ENCODE measurements at places on chromosomes 11 and 22.

- H3K4me3 ChIP-seq: no peak overlapping the region
- no peaks in the 10 kb centered on the region for H3K4me1 ChIP-seq
- peak; percentile 67 for DNase-seq
- no peak overlapping the region for H3K27ac ChIP-seq
These were observed 98.6 kb downstream of the CEP164 start for GRCh38 chr11:117426297-117426685.

DNA sequence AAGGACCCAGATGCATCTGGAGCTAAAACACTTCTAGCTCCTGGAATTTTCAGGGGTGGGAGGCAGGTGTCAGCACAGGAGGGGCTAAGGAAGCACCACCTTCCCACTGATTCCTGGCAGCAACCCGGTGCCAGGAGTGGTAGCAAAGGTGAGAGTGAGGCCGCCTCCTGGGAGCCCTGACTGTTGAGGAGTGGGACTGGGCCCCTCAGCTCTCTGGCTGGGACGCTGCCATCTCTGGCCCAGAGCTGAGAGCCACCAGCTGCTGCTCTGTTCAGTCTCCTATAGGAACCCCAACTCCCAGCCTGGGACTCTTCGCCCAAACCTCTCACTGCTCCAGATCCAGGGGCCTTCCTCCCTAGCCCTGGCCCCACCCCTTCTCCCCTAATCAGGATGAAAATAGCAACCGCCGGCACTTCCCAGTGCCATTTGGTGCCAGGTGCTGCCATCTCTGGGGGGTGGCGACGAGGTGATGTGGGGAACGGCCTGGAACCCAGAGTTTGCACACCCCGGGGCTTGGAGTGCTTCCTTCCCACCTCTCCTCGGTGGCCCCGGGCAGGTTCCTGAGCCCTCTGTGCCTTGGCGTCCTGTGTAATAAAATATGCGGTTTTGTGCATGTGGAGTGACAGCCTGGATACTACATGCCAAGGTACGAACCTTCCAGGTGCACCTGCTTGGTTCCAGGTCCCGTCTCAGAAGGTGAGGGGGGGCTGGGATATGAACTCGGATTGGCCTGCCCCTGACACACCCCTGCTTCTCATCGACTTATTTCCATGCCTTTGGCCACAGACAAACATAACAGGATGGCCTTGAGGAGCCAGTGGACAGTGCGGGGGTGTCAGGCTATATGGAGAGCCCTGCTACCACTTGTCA, 35.7 kb upstream of the CELSR1 start:
- no peak overlapping the region for H3K27ac ChIP-seq
- DNase-seq: no peak
- no peak overlapping the region for H3K4me3 ChIP-seq
- peaks cover 14% of the 10 kb centered on the region for H3K4me1 ChIP-seq
- no peaks in the 10 kb centered on the region for H3K36me3 ChIP-seq

GRCh38 chr22:47055921-47056320, 293.5 kb downstream of the TBC1D22A start:
- H3K4me1 ChIP-seq: peaks cover 3% of the 10 kb centered on the region
- H3K36me3 ChIP-seq: peaks cover 6% of the 10 kb centered on the region
- no peaks in the 10 kb centered on the region for H3K27me3 ChIP-seq

- no peak overlapping the region for H3K27ac ChIP-seq
- DNase-seq: no peak
- peaks cover 5% of the 10 kb centered on the region for H3K4me1 ChIP-seq
- H3K27me3 ChIP-seq: no peaks in the 10 kb centered on the region
- H3K36me3 ChIP-seq: no peaks in the 10 kb centered on the region
- no peak overlapping the region for H3K4me3 ChIP-seq
These were observed 16.3 kb upstream of the TMEM41B start for GRCh38 chr11:9330387-9331384.

GRCh38 chr11:117710211-117710610, 86.8 kb downstream of the DSCAML1 start:
- H3K27ac ChIP-seq: no peak overlapping the region
- no peaks in the 10 kb centered on the region for H3K27me3 ChIP-seq
- no peaks in the 10 kb centered on the region for H3K36me3 ChIP-seq

DNA sequence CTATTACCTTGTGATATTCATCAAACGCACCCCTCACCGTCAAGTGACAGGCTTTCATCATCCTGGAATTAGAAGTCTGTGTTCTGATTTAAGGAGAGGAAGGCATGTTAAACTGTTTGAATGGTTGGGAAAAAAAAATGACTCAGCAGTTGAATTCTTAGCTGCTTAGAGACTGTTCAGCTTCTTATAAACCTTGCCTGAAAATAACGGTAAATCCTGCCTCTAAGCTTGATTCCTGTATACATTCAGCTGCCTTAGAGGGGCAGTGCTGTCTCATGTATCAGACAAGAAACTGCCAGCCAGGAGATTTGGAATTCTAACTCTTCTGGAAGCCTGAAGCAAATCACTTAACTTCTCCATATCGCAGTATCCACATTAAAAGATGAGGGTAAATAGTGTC, 437.4 kb downstream of the JRKL start:
- H3K4me1 ChIP-seq: no peaks in the 10 kb centered on the region
- no peak overlapping the region for H3K4me3 ChIP-seq
- H3K36me3 ChIP-seq: no peaks in the 10 kb centered on the region
- no peak overlapping the region for H3K27ac ChIP-seq

- H3K27ac ChIP-seq: no peak overlapping the region
- no peak overlapping the region for H3K4me3 ChIP-seq
- no peak for DNase-seq
- H3K36me3 ChIP-seq: no peaks in the 10 kb centered on the region
These were observed 20.6 kb downstream of the PDE2A start for GRCh38 chr11:72653649-72654048.

- peak; percentile 86 for DNase-seq
- H3K4me1 ChIP-seq: peaks cover 13% of the 10 kb centered on the region
- H3K36me3 ChIP-seq: no peaks in the 10 kb centered on the region
- H3K4me3 ChIP-seq: peak within 1 kb of the TSS; percentile 83
- H3K27ac ChIP-seq: peak within 1 kb of the TSS; percentile 84
These were observed at the start of gene PAK1 for GRCh38 chr11:77473801-77474683. Gene PAK1, minus strand, starts transcription at chr11:77474094. Its CDS starts 81,574 bp downstream, at chr11:77392520.

GRCh38 chr22:44382116-44383038, 69.6 kb upstream of the SHISAL1 start:
- H3K36me3 ChIP-seq: peaks cover 3% of the 10 kb centered on the region
- no peak overlapping the region for H3K4me3 ChIP-seq
- H3K27ac ChIP-seq: no peak overlapping the region
- no peak for DNase-seq
- no peaks in the 10 kb centered on the region for H3K4me1 ChIP-seq
- peaks cover 4% of the 10 kb centered on the region for H3K27me3 ChIP-seq

GRCh38 chr11:66728693-66729385, at the start of gene SPTBN2:
Gene SPTBN2, minus strand, starts transcription at chr11:66729216. Its CDS starts 7,976 bp downstream, at chr11:66721240.
- peaks cover 3% of the 10 kb centered on the region for H3K36me3 ChIP-seq
- peak within 1 kb of the TSS; percentile 2 for H3K27ac ChIP-seq
- H3K27me3 ChIP-seq: peaks cover 64% of the 10 kb centered on the region
- H3K4me1 ChIP-seq: peaks cover 13% of the 10 kb centered on the region
- no peak for DNase-seq

GRCh38 chr11:63543711-63544110, 7.1 kb downstream of the PLAAT4 start:
- H3K36me3 ChIP-seq: peaks cover 13% of the 10 kb centered on the region
- H3K27me3 ChIP-seq: no peaks in the 10 kb centered on the region
- no peak for DNase-seq
- H3K4me1 ChIP-seq: peaks cover 34% of the 10 kb centered on the region
- H3K4me3 ChIP-seq: no peak overlapping the region
- H3K27ac ChIP-seq: no peak overlapping the region

DNA sequence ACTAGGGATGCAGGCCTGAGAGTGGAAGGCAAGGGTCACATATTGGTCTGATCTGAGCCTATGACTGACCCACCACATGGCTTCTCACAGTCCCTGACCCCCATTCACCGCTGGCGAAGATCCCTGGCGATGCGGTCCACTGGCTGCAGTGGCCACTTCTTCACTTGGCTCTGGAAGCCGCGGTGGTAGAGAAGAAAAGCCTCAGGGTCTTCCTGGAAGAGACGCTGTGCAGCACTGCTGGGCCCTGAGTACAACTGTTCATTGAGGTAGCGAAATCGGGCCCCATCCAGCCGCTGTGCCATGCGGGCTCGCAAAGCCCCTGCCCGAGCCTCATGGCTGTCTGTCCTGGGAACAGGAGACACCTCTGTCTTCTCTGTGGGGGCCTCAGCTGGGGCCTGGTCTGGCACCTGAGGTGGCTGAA, 2.4 kb downstream of the RRP8 start:
- no peak for DNase-seq
- no peak overlapping the region for H3K4me3 ChIP-seq
- H3K27me3 ChIP-seq: no peaks in the 10 kb centered on the region
- H3K36me3 ChIP-seq: peaks cover 27% of the 10 kb centered on the region
- H3K4me1 ChIP-seq: peaks cover 32% of the 10 kb centered on the region

DNA sequence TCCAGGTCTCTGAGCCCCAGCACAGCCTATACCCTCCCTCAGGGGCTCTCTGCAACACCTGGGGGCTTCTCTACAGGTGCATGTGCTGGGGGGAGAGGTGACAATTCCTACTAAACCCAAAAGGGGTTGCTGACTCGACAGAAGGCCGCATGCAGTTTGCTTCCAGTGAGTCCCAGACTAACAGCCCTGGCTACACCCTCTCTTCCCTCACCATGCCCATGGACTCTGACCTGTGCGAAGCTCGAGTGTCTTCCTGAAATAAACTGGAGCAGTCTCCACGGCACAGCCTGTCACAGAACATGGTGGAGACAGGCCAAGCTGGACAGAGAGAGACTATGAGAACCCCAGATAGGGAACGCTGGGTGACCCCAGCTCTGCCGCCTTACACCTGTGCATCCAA, 16.6 kb downstream of the PLEKHA7 start:
- H3K4me1 ChIP-seq: no peaks in the 10 kb centered on the region
- no peak overlapping the region for H3K27ac ChIP-seq
- no peaks in the 10 kb centered on the region for H3K36me3 ChIP-seq
- peaks cover 5% of the 10 kb centered on the region for H3K27me3 ChIP-seq
- no peak overlapping the region for H3K4me3 ChIP-seq

DNA sequence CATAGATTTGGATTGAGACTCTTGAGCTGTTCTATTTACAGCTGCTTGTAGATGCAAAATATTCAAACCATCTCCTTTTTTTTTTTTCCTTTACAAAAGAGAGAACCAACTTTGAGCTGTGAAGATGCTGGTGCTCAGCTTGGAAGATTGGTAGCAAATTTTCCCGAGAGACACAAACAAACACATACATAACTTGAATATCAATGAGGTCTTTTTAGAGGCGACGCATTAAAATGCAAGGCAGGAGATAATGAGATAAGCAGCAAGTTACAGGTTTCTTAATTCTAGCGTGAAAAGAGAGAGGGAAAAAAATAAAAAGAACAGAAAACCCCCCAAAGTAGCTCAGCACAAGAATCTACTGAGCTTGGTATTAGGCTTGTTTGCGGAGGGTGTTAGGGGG, 247.0 kb upstream of the SORL1-AS1 start:
- H3K4me3 ChIP-seq: no peak overlapping the region
- no peaks in the 10 kb centered on the region for H3K4me1 ChIP-seq
- DNase-seq: no peak
- H3K27ac ChIP-seq: no peak overlapping the region

DNA sequence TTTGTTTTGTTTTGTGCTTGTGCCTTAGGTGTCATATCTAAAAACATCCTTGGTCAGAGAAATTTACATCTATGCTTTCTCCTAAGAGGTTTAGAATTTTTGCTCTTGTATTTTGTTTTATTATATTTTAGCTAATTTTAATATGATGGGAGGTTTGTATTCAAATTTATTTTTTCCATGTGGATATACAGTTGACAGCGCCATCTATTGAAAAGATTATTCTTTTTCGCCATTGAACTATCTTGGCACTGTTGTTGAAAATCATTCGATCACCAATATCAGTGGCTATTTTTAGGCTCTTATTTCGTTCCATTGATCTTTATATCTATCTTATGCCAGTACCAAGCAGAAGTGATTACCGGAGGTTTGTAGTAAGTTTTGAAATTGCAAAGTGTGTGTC, 510.3 kb downstream of the BRD1 start:
- H3K4me1 ChIP-seq: no peaks in the 10 kb centered on the region
- H3K4me3 ChIP-seq: no peak overlapping the region
- H3K36me3 ChIP-seq: no peaks in the 10 kb centered on the region
- DNase-seq: no peak
- no peak overlapping the region for H3K27ac ChIP-seq

DNA sequence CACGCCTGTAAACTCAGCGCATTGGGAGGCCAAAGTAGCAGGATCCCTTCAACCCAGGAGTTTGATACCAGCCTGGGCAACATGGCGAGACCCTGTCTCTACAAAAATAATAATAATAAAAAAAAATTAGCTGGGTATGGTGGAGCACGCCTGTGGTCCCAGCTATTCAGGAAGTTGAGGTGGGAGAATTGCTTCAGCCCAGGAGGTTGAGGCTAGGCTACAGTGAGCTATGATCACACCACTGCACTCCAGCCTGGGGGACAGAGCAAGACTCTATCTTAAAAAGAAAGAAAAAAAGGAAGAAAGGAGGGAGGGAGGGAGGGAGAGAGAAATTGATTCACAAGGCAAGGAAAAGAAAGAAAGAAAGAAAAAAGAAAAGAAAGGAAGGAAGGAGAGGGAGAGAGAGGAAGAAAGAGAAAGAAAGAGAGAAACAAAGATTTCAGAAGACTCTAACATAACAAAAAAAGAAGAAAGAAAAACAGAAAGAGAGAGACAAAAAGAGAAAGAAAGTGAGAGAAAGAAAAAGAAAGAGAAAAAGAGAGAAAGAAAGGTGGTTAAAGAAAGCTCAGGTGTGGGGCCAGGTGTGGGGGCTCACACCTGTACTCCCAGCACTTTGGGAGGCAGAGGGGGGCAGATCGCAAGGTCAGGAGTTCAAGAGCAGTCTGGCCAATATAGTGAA, 37.3 kb upstream of the MYH9 start:
- H3K4me1 ChIP-seq: peaks cover 29% of the 10 kb centered on the region
- no peaks in the 10 kb centered on the region for H3K27me3 ChIP-seq
- H3K27ac ChIP-seq: peak overlapping the region; percentile 66
- H3K4me3 ChIP-seq: peak overlapping the region; percentile 30
- H3K36me3 ChIP-seq: peaks cover 2% of the 10 kb centered on the region

GRCh38 chr22:23823331-23823791, 15.4 kb downstream of the DERL3 start:
- peaks cover 27% of the 10 kb centered on the region for H3K36me3 ChIP-seq
- no peak for DNase-seq
- no peak overlapping the region for H3K4me3 ChIP-seq
- no peak overlapping the region for H3K27ac ChIP-seq

DNA sequence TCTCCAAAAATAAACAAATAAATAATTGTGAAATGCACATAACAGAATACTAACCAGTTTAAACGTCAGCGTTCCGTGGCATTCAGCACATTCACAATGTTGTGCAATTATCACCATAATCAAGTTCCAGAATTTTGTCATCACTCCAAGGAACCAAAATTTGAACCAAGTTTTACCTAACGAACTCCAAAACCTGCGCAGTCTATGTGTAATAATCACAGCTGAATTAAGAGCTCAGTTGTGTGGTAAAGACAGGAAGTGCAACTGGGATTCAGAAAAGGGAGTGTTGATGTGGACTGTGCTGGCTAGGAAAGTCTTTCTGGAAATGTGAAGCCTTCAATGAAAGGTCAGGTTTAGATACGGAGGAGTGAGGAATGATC, 5.4 kb upstream of the MCAM start:
- no peak overlapping the region for H3K27ac ChIP-seq
- H3K4me3 ChIP-seq: no peak overlapping the region

- H3K4me1 ChIP-seq: peaks cover 13% of the 10 kb centered on the region
- H3K27ac ChIP-seq: peak overlapping the region; percentile 51
- H3K27me3 ChIP-seq: peaks cover 11% of the 10 kb centered on the region
- no peak overlapping the region for H3K4me3 ChIP-seq
These were observed 28.5 kb downstream of the GLB1L2 start for GRCh38 chr11:134360050-134360835.

All from activated naive CD8-positive, alpha-beta T cell treated with anti-CD3 and anti-CD28 coated beads for 36 hours (primary cell).